C1 segment of cervical spinal cord (tissue), 14 donors: ENCODE measurements at places on chromosomes 7 and 10.
A peak's percentile ranks its signal among the peaks of the same experiment; 100 is the strongest.

DNA sequence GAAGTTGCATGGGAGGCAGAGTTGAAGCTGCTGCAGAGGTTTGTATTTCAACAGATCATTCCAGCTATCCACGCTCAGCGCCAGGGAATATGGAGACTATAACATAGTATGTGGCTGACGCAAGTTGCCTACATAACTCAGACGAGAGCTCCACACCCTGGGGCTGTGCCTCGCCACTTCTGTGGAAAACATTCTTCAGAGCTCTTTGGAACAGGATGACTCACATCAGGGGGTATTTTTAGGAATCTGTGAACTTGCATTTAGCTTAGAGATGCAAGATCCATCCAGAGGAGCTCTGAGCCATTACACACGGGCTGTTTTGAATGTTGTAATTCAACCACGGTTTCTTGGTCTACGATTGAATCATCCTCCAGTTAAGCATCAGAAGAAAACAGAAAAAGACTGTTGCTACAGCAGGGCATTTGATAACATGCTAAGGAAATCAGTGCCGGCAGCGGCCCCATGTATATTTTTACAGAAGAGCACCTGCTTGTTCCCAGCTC lies 481.5 kb upstream of the AKR1E2 start:
- DNase-seq, result no peak

DNA sequence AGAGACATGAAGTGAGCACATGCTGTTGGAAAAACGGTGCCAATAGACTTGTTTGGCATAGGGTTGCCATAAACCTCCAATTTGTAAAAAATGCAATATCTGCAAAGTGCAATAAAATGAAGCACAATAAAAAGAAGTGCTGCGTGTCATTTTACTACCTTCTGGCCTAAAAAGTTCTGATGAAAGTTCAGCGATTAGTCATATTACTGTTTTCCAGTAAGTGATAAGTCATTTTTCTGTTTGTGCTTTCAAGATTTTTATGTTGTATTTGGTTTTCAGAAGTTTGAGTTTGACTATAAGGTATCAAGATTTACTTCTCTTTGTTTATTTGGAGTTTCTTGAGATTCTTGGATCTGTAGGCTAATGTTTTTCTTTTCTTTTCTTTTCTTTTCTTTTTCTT lies 16.8 kb downstream of the AOAH start:
- DNase-seq, result no peak

GRCh38 chr10:28060031-28060607 lies 61.2 kb upstream of the ODAD2 start:
- no peak for DNase-seq

DNA sequence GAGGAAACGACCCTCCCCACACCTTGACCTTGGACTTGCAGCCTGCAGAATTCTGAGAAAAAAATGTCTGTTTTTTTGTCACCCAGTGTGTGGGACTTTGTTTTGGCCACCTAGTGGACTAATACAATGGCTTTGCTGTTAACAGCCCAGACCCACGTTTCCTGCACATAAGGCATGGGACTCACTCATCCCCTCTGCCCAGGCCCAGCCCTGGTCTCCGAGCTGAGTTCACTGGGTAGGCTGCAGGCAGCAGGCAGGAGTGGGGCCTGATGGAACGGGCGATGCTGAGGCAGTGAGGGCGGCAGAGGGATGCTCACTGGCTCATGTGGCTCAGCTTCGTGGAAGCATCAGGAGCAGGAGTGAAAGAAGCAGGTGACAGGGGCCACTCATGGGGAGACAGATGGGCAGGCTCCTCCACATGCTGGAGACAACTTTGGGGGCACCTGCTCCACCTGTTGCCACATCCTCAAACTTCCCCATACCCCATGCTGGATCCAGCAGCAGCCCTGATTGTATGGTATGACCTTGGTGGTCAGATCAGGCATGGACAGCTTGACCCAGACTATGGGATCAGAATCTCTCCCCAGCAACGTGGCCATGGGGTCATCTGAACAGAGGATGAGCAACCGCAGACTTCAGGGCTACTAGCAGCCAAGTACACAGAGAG lies 65.8 kb upstream of the ANTXRL start:
- DNase-seq, result no peak

DNA sequence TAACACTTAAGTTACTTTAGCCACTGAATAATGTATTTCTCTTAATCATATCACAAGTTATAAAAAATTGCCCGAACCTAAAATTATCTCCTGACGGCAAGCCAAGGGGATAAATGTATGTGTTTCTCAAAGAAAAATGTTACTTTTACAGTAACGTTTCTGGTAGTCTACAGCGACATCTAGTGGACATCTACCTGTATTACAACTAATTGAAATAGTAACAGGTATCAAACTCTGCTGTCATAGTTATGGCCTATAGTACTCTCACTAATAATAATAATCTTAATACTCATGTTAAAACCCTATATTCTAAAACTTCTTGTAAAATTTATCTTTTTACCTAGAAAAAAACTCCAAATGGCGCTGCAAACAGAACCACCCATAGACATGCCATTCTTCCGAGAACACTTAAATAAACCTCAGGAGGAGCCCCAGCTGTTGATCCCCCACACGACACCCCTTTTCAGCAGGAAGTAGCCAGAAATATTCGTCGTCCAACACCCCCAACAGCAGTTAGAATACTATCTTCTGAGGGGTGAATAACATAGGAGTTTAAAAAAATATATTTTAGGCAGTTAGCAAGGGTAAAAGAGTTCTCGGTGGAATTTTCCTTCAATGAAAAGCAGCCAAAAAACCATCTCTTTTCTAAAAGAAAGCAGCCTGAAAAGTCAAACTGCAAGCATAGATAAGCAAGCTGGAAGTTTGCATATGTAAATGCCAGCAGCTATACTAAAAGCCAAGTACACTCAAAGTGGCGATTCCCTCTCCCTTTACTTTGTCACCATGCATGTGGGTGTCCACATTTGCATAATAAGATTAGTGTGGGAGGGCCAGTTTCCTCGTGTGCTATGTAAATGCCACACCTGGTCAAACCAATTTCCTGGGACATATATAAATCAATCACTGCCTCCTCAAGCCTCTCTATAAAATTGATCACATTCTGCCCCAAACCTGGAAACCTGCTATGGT lies 40.5 kb upstream of the ZNF107 start:
- no peak for DNase-seq

DNA sequence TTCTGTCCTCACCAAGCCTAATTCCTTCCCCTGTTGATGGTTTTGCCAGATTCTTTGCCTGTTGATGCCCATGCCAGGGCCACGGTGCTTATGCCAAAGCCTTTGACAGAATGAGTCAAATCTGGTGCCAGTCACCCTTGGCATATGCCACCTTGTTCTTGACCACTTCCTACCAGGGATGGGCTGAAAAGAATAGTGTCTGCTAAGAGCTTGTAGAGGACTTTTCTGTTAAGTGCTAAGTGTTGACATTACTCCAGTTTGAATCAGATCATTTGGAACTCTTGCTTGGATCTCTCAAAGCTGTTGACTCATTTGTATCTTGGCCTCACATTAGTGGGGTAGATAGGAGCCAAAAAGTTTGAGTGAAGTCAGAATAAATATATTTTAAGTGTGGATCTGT lies 661.2 kb downstream of the AUTS2 start:
- DNase-seq, result peak; percentile 59

DNA sequence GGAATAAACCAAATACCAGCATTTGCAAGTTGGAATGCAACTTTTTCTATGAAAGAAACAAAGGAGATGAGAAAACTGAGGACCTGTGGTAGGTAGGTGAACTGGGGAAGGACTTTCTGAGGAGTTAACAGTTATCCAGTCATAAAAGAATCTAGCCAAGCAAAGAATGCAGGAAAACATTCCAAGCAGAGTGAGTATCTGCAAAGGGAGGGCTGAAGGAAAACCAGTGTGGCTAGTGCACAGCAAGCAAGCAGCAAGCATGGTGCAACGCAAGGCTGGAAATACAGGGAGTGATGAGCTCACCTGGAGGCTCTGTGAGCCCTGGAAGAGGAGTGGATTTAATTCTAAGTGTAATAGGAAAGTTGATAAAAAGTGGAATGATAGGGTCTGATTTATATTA lies 44.0 kb downstream of the RTKN2 start:
- DNase-seq, result no peak

GRCh38 chr10:50384238-50384637 lies 132.9 kb upstream of the ASAH2 start:
- no peak for DNase-seq

DNA sequence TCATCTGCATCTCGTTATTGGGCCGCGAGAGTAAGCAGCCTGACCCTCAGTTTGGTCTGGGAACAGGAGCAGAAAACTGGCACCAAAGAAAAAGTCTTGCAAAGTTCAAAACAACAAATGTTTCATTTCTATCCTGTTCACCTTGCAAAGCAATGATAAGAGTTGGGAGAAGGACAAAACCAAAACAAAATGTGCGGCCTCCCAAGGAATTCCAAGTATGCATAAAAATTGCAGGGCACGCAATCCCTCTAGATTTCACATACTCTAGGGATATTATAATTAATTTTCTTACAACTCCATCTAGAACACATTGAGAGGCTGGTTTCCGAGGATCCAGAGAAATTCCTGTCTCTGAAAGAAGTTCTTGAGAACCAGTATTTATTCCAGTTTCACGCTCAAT lies 20.1 kb downstream of the CHUK start:
- DNase-seq, result no peak

DNA sequence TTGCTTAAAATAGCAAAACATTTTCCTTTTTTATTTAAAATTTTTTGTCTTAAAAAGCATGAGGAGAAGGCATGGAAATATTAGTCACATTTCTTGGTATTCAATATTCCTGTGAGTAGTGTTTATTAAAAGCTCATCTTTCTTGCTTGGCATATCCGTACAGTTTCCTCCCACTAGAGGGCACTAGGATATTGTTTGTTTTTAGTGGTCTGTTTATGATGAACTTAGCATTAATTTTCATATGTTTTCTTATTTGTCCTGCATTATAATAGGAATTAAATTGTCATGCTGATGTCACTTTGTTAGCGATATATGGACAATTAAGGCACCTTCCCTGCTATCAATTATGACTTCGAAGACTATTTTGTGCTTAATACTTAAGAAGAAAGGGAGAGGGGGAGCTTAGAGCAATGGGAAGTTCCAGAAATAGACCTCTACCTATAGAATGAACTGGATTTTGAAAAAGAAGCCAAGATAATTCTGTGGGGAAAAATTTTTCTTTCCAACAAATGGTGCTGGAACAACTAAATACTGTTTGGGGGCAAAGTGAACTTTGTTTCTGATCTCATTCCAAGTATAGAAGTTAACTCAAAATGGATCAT lies 91.0 kb upstream of the STRIP2 start:
- no peak for DNase-seq

DNA sequence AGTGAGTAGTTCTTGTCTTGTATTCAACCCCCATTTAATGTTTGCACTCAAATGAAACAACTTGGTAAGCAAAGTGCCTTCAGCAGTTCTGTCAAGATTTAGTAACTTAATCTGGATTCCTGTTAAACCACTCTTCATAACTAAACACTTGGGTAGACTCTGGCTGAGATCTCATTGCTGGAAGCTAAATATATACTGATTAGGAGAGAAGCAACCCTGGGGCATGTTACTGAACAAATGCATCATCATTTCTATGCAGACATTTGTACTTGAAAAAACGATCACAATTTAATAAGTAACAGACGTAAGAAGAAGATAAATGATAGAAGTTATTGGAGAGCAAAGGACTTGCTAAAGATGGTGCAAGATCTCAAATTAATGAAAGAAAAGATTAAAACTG lies 308.4 kb upstream of the POM121L12 start:
- no peak for DNase-seq

DNA sequence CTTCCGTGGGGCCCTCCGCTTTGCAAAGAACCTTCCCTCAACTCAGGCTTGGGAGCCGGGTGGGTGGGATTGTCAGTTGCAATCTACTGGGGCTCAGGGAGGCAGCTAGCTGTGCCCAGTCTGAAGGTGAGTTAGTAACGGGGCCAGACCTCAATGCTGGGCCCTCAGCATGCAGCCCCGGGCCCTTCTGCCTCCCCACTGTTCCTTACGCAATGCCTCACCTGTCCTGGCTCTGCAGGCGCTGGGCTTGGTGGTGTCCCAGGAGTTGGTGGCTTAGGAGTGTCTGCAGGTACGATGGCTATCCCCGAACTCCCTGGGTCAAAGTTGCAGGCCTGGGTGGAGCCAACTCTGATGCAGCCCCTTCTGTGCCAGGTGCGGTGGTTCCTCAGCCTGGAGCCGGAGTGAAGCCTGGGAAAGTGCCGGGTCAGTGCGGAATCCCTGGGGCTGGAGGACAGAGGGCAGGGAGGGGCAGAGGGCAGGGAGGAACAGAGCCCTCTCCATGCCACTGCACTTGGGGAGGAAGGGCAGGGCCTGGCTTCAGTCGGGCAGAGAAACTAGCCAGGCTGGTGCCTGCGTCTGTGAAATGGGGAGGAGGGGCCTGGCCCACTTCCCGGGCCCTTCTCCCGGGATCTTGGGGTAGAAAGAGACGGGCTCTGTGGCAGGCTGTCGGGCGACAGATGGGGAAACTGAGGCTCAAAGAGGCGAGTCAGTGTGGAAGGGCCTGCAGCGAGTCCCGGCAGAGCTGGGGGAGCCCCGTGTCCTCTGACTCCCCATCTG lies 15.0 kb downstream of the ELN start:
- no peak for DNase-seq

GRCh38 chr7:45494885-45495284 lies 79.3 kb upstream of the ADCY1 start:
- no peak for DNase-seq

DNA sequence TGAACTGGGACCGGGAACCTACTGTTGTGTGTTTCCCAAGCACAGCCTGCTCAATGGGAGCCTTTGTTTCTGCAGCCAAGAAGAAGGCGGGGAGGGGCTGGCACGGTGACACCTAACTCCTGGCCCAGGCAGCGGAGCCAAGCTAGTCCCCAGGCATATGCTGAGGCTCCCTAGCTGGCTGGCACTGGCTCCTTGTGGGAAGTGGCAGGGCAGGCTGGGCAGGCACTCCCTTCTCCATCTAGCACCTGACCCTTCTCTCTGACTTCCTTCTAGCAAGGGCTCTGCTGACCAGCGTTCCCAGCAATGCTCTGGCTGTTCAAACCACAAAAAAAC lies 325.0 kb downstream of the PLXNA4 start:
- peak; percentile 88 for DNase-seq

DNA sequence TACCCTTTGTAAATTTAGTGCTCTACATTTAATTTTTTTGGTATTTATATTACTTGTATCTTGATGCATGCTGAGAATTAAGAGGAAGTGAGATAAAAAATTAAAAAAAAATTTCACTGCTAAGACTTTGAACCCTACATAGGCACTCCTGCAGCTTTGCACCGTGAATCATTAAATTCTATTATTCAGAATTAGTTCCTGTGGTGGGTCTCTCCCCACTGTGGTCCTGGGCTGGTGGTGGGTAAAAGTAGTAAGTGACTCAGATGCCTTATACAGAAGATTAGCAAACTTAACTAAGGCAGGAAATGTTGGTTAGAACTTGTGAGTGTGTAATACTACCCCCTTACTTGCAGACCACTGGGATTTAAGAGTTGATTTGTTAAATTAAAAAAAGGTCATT lies 72.6 kb downstream of the AP3M1 start:
- no peak for DNase-seq
